ENCODE measurements at places on chromosomes 1 and 21. TPM values are rescaled to one million over a fixed set of nuclear protein-coding genes. Genes with fewer than 3 reads are reported as not detected.
A peak's percentile ranks its signal among the peaks of the same experiment; 100 is the strongest.

Gene PTPN7
- 5.5 TPM for total RNA-seq

- no peaks in the 10 kb centered on the region for H3K36me3 ChIP-seq
- H3K27me3 ChIP-seq: no peaks in the 10 kb centered on the region
- no peak overlapping the region for H3K4me3 ChIP-seq
- DNase-seq: no peak
- H3K27ac ChIP-seq: no peak overlapping the region
Measured at GRCh38 chr1:244406337-244406736, 45.4 kb downstream of the ADSS2 start.

Gene DMBX1
- total RNA-seq: not detected

DNA sequence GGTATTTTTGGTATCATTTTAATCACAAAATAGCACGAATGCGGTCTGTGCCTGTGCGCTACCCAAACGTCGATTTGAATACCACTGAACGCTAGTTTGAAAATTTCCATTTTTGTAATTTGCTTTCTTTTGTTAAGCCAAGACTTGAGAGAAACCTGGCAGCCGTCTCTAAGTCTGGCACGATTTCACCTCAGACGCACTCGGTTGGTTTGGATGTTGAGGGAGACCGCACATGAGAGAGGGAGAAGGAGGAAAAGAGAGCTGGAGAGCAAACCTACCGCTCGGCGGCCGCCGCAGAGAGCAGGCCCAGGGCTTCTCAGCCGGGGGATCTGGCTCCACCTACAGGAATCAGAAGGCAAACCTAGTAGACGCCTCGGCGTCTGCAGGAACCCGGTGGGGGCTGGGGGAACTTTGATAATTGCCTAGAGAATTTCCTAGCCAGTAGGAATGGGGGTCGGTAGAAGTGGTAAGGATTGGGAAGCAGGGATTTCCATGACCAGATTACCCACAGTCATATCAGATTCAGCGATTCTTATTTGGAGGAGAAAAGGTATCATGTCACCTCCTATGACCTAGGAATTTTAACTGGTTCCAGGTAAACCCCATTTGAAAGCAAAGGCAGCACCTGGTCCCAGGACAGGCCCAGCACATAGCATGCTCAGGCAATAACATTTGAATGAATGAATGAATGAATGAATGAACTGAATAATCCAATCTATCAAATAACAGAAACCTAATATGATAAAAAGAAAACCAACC lies 83.2 kb downstream of the TM2D1 start:
- H3K27me3 ChIP-seq: no peaks in the 10 kb centered on the region
- DNase-seq: peak; percentile 63
- no peaks in the 10 kb centered on the region for H3K4me1 ChIP-seq
- no peaks in the 10 kb centered on the region for H3K36me3 ChIP-seq

DNA sequence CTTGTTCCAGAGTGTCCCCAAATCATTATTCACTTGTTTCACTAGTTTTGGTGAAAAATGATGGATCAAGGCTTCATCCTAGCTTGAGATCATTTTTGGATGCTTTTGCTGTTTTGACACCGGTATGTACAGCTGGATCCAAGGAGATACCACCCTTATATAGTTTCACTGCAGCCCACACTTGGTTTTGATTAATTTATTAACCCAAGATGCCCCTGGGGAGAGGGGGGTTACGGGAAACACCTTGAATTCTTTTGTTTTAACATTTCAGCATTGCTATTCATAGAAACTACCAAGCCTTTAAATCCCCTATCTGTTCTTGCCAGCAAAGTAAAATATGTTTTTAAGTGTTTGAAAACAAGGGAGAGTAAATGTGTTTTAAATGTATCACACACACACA lies 457.7 kb upstream of the RUNX1 start:
- H3K27me3 ChIP-seq: no peaks in the 10 kb centered on the region
- H3K27ac ChIP-seq: no peak overlapping the region
- no peaks in the 10 kb centered on the region for H3K36me3 ChIP-seq
- DNase-seq: no peak
- no peak overlapping the region for H3K4me3 ChIP-seq

DNA sequence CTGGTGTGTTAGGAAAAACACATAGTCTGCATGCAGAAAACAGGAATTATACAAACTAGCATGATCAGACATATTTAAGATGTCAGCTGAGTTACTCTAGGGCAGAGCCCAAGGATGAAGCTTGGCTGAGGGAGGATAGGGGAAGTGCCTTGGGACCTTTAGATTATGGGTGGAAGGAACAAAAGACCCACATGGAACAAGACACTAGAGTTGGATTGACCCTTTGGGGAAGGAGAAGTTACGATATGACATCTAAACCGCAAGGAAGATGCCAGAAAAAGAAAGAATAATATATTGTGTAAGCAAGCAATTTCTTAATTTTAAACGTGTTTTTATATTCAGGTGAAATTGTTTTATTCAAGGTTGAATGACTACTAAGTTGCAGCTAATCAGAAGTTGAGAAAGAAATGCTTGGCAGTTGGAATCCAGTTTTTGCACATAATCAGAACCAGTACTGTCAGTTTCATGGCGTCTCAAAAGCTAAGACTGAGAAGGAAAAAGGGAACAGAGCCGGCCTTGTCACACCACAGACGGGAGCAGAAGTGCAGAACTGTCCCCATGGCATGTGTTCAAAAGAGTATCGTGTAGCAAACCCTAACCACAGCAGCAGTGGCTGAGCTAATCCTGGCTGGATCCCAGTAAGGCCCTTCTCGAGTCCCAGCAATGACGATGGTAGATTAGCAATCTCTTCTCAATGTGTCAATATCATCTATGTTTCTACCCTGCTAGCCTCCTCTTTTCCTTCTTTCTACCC lies 31.2 kb upstream of the IFNAR2 start:
- no peak overlapping the region for H3K27ac ChIP-seq
- no peak for DNase-seq
- H3K4me3 ChIP-seq: no peak overlapping the region
- H3K36me3 ChIP-seq: no peaks in the 10 kb centered on the region
- H3K4me1 ChIP-seq: peaks cover 10% of the 10 kb centered on the region

Gene PAQR6
- total RNA-seq: 4.2 TPM

Gene IFI6
- total RNA-seq: 69.5 TPM

DNA sequence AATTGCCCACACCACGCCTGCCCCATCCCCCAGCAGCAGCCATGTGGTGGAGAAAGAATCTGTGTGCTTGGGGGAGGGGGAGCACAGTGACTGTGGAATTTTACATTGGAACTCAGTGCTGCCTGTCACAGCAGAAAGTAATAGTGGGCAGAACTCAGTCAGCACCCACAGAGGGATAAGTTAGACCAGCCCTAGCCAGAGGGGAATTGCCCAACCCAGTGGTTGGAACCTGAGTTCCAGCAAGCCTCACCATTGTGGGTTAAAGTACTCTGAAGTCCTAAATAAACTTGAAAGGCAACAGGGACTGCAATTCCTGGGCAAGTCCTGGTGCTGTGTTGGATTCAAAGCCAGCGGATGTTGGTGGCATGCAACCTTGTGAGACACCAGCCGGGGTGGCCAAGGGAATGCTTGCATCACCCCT lies 88.8 kb downstream of the MRPL39 start:
- H3K36me3 ChIP-seq: no peaks in the 10 kb centered on the region
- H3K4me3 ChIP-seq: no peak overlapping the region
- no peaks in the 10 kb centered on the region for H3K4me1 ChIP-seq
- no peak for DNase-seq
- no peaks in the 10 kb centered on the region for H3K27me3 ChIP-seq

DNA sequence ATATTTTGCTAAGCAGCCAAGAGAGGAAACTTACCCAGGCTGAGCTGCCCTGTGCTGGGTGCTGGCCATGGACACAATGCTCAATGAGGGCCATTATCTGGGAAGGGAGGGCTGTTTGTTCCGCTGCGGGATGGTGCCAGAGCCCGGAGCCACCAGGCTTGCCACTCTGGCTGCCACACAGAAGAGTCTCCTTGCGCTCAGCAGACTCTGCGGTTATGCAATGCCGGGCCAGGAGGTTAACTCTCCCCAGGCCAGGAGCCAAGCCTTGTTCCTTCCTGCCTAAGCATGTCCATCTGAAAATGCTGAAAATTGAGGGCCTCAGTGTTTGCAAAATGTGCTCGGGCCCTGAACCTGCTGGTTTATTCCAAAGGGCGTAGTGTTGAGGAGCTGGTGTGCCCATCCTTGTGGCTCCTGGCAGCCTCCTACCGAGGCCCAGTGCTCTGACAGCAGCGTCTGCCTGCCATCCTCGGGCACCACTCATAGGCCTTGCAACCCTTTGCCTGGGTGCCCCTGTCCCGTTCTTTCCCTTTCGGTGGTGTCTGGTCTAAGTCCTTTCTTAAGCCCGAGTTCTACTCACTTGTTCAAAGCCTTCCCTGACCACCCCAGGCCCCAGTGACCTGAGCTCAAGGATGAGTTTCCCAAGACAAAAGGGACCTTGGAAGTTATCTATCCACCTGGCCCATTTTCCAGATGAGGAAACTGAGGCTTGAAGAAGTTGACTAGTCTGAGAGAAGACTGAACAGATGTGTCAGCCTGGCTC lies 133.8 kb upstream of the EDN2 start:
- no peaks in the 10 kb centered on the region for H3K36me3 ChIP-seq
- H3K4me1 ChIP-seq: no peaks in the 10 kb centered on the region
- H3K27ac ChIP-seq: no peak overlapping the region
- H3K4me3 ChIP-seq: no peak overlapping the region

DNA sequence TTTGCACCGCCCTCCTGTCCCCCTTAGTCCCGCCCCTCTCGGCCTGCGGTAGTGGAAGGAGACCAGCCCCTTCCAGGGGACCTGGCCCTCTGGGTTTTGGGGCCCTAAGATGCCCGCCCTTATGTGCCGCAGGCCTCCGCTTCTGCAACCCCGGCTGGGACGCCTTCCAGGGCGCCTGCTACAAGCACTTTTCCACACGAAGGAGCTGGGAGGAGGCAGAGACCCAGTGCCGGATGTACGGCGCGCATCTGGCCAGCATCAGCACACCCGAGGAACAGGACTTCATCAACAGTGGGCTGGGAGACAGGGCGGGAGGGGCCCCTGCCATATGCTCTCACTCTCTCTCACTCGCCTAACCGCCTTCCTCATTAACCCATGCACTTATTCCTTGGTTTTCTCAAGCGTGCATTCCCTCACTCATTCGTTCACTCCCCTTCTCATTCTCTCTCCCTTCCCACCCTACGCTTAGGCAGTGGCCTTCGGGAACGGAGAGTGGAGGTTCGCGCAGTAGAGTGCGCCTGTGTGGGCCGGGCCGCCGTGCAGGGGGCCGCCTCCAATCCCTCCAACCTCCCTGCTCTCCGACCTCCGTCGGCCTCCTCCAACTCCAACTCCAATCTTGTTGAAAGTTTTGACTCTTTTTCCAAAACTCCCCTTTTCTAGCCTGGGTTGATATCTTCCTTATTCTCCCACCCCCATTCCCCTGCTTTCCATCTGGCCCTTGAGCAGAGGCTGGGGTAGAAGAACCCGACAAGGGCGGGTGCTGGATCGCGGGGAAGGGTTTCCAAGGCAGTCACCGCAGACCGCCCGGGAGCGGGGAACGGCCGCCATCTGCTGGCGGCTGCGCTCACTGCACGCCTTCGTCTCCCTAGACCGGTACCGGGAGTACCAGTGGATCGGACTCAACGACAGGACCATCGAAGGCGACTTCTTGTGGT lies 15.2 kb downstream of the BCAN start:
- H3K36me3 ChIP-seq: no peaks in the 10 kb centered on the region
- H3K4me3 ChIP-seq: no peak overlapping the region
- peaks cover 15% of the 10 kb centered on the region for H3K4me1 ChIP-seq
- DNase-seq: peak; percentile 89
- H3K27ac ChIP-seq: no peak overlapping the region

Gene LCE1B
- not detected for total RNA-seq

GRCh38 chr1:7398982-7399381 lies 372.1 kb upstream of the VAMP3 start:
- no peak overlapping the region for H3K27ac ChIP-seq
- no peaks in the 10 kb centered on the region for H3K36me3 ChIP-seq
- H3K4me3 ChIP-seq: no peak overlapping the region
- H3K4me1 ChIP-seq: no peaks in the 10 kb centered on the region
- no peak for DNase-seq
- no peaks in the 10 kb centered on the region for H3K27me3 ChIP-seq

Gene WASF2
- 159 TPM for total RNA-seq

- H3K36me3 ChIP-seq: no peaks in the 10 kb centered on the region
- no peak for DNase-seq
- no peaks in the 10 kb centered on the region for H3K4me1 ChIP-seq
- H3K27me3 ChIP-seq: no peaks in the 10 kb centered on the region
Measured at GRCh38 chr1:209879539-209879938, 51.8 kb downstream of the UTP25 start.

Gene ADAM30
- not detected for total RNA-seq

- DNase-seq: no peak
- no peak overlapping the region for H3K4me3 ChIP-seq
- no peaks in the 10 kb centered on the region for H3K36me3 ChIP-seq
- H3K27ac ChIP-seq: no peak overlapping the region
- no peaks in the 10 kb centered on the region for H3K27me3 ChIP-seq
Measured at GRCh38 chr1:184486761-184487445, 100.1 kb downstream of the C1orf21 start.
